ENCODE measurements at places on chromosomes 16 and 17. TPM values are rescaled to one million over a fixed set of nuclear protein-coding genes. Genes with fewer than 3 reads are reported as not detected.

HAS3 gene
- total RNA-seq: under 0.01 TPM

G6PC1 gene
- not detected for total RNA-seq

TXNDC17 gene
- total RNA-seq: 8.4 TPM

CDH16 gene
- total RNA-seq: not detected

HOXB7 gene
- total RNA-seq: 1.0 TPM

ADGRG3 gene
- total RNA-seq: 0.52 TPM

KCNAB3 gene
- 0.52 TPM for total RNA-seq

STH gene
- not detected for total RNA-seq

DPEP3 gene
- not detected for total RNA-seq

TMEM204 gene
- total RNA-seq: 8.9 TPM

CENPT gene
- total RNA-seq: 14.6 TPM

RNF222 gene
- total RNA-seq: not detected

ADORA2B gene
- total RNA-seq: 3.1 TPM

TMC5 gene
- total RNA-seq: not detected

C17orf100 gene
- total RNA-seq: not detected

All from skeletal muscle tissue (tissue), 5 donors.